Pulmonary artery endothelial cell (primary cell): ENCODE measurements at places on chromosomes 1 and 21. TPM values are rescaled to one million over a fixed set of nuclear protein-coding genes. Genes with fewer than 3 reads are reported as not detected.

Gene RXFP4
- total RNA-seq = 0.14 TPM in 1 of 2 replicates, not detected in the other

Gene HFM1
- total RNA-seq = 0.07 TPM in 2 replicates

DNA sequence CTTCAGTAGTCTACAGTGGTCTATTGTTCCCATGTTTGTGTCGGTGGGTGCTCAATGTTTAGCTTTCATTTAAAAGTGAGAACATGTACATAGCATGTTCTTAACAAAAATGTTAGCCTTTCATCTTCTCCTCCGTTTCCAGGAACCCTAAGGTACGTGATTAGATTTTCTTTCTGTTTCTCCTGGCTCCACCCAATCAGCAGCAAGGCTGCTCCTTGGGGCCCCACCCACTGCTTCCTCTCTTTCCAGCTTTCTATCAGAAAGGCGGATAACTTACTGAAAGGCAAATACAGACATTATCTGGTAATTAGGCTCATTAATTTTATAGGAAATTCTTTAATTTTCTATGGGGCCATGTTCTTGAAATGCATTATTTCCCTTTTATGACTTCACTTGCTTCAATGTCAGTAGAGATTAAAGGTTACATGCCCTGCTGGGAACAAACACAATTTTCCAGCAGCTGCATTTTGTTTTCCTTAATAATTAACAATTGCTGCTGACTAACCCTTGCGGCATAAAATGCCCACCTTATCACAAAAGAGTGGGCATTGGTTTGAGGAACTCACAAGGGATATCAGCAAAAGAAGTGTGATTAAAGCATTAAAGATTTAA is 324.9 kb upstream of the SNX7 start:
- no peak for DNase-seq

GRCh38 chr1:181062836-181063428 is 25.6 kb upstream of the IER5 start:
- no peak for DNase-seq
